ENCODE measurements at places on chromosomes 2 and 18.
A peak's percentile ranks its signal among the peaks of the same experiment; 100 is the strongest.

GRCh38 chr2:154698721-154699574 is 453 bp downstream of the KCNJ3 start:
- no peak for DNase-seq

DNA sequence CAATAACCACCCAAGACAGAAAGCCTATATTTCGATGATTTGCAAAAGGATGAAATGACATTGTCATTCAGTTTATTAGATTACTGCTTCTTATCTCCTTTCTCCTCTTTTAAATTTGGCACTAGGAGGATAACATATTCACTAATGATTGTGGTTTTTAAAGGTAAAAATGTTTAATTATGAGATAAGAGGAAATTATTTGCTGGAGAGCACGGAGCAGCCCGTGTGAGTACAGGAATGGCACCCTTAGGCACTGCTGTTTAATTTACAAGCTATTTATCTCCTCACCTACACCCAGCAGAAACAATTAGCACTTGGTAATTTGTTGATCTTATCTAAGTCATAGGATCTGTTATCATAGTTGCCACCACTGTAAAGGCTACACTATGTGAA is 87.4 kb upstream of the SP3 start:
- DNase-seq = no peak

DNA sequence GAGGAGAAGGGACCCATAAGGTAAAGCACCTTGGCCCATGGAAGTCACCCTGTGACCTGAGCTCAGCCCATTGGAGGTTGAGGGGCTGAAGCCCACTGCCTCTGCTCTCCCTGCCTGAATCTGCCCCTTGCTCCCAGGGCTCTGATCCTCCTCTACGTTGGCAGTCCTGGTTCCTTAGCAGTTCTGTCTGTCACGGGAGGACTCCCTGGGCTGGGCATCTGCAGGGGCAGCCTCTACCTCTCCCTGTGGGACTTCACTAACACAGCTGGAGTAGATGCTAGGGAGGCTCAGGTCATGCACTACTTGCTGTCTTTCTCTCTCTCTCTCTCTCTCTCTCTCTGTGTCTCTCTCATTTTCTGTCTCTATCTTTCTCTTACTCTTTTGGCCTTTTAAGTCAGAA is 8.7 kb downstream of the GYPC start:
- DNase-seq = no peak

- no peak for DNase-seq
Observed at GRCh38 chr2:75643980-75644379, 2.6 kb upstream of the MRPL19 start.

DNA sequence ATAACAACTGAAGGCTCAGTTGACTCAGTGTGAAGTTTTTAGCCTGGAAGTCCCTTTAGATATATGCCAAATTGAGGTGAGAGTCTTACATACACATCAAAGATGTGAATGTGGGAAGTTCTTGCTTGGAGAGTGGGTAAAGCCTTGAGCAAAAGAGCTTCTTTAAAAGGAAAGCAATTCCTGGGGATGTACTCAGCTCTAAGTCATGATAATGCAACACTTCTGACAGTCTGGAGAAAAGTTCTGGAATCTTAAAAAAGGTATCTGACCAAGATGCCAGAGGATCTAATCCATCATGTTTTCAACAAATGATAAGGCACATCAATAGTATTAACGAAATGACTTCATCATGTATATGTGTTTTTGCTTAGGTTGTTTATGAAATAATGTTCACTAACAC is 351.2 kb downstream of the CDH19 start:
- DNase-seq = peak; percentile 40

GRCh38 chr18:76689646-76690264 is 132.6 kb upstream of the ZNF236 start:
- DNase-seq = no peak

DNA sequence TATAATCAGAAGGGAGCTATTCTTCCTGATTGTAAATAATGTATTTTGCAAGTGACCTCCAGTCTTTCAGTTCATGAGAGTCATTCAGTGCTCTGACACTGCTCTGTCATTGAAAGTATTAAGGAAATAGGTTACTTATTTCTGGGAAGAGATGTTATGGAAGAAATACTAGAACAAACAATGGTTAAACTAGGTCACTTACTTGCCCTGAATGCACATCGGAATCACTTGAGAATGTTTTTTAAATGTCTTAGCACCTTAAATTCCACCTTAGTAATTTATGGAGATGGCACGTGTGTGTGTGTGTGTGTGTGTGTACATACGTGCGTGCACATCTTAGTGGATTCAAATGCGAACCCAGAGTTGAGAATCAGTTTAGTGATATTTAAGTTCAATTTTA is 126.6 kb upstream of the KCNH7 start:
- DNase-seq = no peak

DNA sequence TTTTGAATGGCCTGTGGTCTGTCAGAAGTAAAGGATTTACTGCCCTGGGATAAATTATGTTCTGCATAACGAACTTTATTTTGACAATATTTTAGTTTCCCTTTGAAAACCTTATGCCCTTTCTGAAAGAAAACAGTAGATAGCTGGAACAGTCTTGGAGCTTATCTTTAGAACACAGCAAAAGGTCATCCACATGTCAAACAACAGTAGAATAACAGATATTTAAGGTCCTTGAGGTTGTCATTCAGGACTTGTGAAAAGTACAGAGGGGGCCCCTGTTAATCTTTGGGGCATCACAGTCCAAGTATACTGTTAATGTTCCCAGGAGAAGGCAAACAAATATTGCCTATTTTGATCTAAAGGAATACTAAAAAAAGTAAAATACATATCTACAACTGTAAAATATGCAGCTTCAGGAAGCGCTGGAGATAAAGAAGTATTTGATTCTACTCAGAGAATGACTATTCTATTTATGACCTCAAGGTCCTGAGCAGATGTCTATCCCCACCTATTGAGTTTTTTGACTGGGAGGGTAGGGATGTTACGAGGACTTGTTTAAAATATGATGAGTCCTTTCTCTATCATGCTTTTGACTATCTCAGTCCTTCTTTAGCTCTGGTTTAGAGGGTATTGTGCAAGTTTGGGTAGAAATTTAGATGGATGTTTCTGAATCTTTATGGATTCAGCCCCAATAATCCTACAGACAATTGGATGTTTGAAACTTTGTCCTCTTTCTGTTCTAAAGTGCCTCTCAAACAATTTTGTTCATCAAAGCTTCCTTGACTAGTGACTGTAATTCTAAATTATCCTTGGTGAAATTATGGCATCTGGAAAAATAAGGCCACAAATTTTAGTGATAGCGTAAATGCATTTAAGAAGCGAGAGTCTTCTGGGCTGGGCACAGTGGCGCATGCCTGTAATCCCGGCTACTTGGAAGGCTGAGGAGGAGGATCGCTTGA is 25.1 kb upstream of the TMEM214 start:
- no peak for DNase-seq

GRCh38 chr2:235745597-235745996 is 251.8 kb downstream of the AGAP1 start:
- DNase-seq = peak; percentile 55

- DNase-seq = no peak
Observed at GRCh38 chr2:65281627-65282351, 54.2 kb downstream of the ACTR2 start.

DNA sequence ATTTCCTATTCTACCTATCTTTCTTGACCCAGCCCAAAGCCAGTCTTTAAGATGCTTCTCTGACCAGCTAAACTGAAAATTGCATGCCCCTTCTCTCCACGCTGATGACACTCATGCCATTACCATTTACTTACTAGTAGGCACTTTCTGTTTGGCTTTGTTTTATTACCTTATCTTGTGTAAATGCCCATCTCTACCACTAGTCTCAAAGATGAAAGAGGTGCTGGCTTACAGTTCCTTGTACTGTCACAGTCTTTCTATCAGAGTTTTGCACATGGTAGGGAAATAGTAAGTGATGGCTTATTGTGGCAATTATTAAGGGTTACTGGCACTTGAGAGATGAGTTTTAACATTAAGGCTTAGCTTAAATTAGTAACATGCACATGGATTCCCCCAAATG is 352.1 kb downstream of the RBM43 start:
- no peak for DNase-seq

- DNase-seq = no peak
Observed at GRCh38 chr18:59479776-59480175, 120.7 kb upstream of the LMAN1 start.

GRCh38 chr2:104425850-104426595 is 427.9 kb upstream of the POU3F3 start:
- no peak for DNase-seq

- peak; percentile 77 for DNase-seq
Observed at GRCh38 chr2:73823916-73824523, 4.7 kb upstream of the STAMBP start.

DNA sequence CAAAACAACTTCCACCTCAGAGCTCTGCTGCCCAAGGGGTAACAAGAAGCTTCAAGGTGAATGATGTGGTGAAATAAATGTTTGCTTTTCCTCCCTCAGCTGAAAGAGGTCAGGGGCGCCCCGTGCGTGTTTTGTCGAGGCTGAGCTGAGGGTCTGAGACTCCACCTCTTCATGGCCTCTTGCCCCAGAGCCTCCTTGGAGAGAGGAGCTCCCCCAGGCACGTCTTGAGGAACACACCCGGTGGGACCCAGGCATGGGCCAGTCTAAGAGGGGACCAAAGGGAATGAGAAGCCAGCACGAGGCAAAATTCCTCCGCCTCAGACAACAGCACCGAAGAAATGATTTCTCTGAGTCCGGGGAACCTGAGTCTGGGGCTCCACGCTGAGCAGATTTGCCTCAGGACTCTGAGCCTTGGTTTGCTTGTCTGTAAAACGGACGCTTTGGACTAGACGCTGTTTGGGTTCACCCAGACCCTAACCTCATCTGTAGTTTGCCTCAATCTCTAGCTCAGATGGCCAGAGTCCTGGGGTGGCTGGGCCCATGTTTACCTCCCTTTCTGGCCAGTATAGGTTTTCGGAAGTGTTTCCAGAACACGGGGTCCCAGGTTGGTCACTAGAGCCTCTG is 56.4 kb upstream of the ODC1 start:
- no peak for DNase-seq

DNA sequence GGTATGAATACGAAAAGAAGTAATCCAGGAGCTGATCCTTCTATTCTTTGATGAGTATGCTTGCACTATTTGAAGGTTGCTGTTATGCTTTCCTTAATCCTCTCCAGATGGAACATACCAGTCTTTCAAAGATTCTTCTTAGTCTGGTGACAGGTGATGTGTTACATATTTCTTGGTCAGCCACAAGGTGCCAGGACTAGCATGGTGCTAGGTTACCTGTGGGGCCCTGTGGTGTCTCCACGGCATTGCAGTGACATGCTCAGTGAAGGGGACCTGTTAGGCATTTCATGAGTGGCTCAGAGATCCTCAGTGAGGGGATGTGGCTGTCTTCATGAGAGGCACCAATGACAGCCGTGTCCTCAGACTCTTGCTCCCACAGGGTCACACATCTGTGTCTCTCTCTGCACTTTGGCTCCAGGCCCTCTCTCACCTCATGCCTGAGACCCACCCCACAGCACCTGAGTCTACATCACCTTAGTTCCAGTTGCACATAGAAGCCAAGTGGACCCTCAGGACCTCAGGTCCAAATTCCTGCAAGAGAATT is 13.1 kb upstream of the RAB31 start:
- no peak for DNase-seq

Data from fibroblast of skin of back (primary cell).